ENCODE measurements at places on chromosomes 1 and 21. TPM values are rescaled to one million over a fixed set of nuclear protein-coding genes. Genes with fewer than 3 reads are reported as not detected.

The MAP10 gene
- 1.8 TPM for total RNA-seq

GRCh38 chr1:19138958-19139581 is 71.0 kb downstream of the UBR4 start:
- no peak for DNase-seq

DNA sequence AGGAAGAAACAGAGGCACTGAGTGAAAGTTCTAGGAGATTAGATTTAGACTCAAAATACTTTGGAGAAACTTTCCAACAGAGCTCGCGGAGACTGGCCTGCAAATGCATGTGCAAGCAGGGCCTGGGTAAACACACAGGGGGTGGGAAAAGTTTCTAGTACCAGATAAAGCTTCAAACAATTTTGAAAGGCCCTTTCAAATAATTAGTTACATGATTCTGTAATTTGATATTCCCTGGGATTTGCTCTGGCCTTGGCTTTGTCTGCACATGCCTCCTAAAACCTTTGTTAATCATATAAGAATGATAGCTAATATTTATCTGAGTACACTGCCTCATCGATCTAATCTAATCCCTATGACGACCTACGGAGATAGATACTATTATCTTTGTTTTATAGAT is 31.3 kb downstream of the VTCN1 start:
- no peak for DNase-seq

DNA sequence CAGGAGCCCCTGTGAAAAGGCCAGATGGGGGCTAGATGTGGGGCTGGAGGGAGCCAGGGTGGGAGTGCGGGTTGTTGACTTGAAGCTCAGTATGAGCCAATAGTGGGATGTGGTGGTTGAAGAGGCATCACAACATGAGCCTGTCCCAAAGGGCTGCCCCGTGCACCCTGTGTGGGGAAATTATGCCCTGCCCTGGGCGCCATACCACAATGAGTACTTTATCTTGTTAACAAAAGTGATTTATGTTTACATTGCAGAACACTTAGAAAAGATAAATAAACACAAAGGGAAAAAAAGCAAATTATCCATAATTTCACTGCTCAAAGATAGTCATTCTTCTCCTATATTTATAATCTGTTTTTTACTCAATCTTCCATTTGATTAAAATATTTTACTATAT is 1.6 kb upstream of the NFASC start:
- DNase-seq: no peak

The AQP10 gene
- total RNA-seq: not detected

DNA sequence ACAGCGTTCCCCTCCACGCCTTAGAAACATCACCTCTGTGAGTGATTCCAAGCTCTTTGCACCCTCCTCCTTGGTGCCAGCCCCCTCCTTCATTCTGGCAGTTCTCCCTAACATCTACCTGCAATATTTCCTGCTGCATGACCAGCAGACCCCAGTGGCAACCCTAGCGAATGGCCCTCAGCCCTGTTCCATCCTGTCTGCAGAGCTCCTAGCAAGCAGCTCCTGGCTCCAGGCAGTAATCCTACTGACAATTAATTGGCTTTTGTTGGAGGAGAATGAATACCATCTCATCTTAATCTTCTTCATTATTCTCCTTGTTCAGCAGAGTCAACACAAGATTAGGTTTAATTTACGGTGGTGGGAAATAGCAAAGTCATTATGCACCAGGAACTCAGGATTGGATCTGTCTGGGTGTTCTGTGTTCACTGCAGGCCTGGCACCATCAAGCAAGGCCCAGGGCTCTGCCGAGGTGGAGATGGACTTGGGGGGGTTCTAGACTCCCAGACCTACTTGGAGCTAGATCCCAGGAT is 12.4 kb downstream of the FBXO2 start:
- no peak for DNase-seq

The NT5C1A gene
- total RNA-seq: not detected

DNA sequence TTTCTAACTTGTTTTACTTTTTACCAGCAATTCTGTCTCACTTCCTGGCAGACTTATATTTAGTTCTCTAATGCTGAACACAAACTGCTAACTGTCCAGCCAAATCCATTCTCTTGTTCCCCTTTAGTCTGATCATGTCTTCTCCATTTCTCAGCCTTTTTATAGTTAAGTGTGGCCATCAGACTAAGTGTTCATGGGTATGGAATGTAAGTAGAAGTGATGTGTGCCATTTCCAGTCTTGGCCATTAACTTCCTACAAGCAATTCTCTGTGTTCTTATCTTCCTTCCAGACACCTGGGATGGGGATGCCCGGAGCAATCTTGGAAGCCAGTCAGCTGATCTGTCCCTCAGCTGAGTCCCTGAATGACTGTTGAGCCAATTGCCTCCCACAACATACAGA is 165.8 kb downstream of the ST6GALNAC3 start:
- DNase-seq: no peak

GRCh38 chr1:241624935-241625334 is 15.2 kb downstream of the CHML start:
- no peak for DNase-seq

- no peak for DNase-seq
These were observed 20.5 kb upstream of the RHBDL2 start for GRCh38 chr1:38962113-38962512.
